ENCODE measurements at places on chromosomes 5 and 9.

DNA sequence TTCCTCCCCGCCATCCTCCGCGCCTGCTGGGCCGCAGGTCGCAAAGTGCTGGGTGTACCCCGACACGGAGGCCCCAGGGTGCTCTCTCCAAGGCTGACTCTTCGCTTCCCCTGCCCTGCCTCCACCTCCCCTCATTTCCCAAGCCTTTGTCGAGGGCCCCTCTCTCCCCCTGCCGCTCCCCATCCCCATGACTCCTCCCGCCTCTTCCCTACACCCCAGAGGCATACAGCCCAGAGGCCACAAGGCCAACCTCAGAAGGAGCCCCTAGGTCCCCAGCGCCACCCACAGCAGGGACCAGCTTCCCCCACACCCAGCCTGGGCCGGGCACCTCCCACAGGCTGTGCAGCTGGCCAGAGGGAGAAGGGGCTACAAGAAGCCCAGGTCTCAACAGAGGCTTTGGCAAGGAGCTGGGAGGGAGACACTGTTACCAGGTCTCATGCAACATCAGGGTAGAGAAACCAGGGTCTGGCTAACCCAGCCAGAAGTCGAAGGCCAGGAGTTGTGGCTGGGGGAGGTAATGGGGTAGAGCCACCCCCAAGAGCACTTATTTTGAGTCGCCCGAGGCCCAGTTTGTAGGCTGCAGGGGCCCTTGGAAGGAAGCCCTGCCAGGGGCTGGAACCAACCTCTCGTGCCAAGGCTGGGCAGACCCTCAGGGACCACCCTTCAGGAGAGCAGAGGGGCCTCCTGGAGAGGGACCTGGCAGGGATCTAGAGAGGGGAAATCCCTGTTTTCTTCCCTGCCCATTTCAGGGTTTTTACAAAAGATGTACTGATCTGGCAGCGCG, 24.5 kb upstream of the SARDH start:
- H3K27me3 ChIP-seq: no peaks in the 10 kb centered on the region
- no peak overlapping the region for H3K27ac ChIP-seq
- peaks cover 7% of the 10 kb centered on the region for H3K36me3 ChIP-seq
- no peak overlapping the region for H3K4me3 ChIP-seq

DNA sequence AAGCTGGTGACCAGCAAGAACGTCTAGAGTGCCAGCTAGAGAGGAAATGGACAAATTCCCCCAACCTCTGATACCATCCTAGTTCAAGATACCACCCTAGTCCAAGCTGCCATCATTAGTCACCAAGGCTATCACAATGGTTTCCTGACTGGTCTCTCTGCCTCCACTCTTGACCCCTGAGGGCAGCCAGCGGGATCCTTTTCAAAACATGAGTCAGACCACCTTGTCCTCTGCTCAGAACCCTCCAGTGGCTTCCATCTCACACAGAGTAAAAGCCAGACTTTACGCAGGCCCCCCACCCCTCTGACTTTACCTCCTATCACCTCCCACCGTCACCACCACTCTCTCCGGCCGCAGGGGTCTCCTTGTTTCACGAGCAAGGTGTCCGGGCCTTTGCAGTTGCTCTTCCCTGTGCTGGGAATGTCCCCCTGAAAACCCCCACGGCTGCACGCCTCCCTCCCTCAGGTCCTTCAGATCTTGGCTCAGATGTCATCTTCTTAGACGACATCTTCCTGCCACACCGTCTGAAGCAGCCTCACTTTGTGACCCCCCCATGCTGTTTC, 42.2 kb upstream of the FBXW11 start:
- no peaks in the 10 kb centered on the region for H3K4me1 ChIP-seq
- no peak for DNase-seq
- no peak overlapping the region for H3K4me3 ChIP-seq
- H3K36me3 ChIP-seq: peaks cover 83% of the 10 kb centered on the region
- no peaks in the 10 kb centered on the region for H3K27me3 ChIP-seq

- H3K36me3 ChIP-seq: no peaks in the 10 kb centered on the region
- peaks cover 10% of the 10 kb centered on the region for H3K27me3 ChIP-seq
- no peak overlapping the region for H3K4me3 ChIP-seq
- no peaks in the 10 kb centered on the region for H3K4me1 ChIP-seq
- DNase-seq: no peak
These were observed 30.3 kb downstream of the LHFPL2 start for GRCh38 chr5:78618303-78618702.

DNA sequence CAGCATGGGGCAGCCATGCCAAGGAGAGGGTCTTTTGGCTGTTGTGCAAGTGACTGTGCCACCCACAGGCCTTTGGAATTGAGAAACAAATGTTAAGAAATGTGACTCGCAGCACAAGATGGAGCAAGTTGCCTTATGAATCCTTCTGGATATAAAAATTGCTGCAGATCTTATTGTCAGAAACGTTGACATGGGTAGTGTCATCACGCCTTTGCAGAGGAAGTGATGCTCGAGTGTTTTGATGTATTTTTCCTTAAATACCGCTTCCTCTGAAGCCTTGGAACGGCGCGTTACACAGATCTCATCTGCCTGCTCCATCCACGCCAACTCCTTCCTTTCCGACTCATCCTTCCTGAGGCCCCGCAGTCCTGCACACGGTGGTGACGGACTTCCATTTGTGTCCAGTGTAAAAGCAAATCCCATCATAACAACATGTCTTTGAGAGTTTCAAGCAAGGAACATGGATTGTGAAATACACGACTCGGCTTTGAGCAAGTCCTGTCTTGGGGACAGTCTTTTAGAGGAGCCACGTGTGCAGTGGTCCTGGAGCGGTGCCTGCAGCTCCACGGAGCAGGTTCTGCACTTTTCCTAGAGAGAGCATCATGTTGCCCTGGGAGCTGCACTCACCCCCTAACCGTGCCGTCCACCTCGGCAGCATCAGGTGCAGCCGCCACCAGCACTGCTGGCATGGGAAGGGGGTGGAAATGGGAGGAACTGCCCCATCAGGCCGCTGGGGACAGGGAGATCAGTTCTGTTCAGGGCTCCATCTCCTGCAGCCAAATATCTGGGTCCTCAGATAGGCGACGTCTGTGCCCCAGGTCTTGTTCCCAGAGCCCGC, 15.1 kb downstream of the ROPN1L start:
- H3K27me3 ChIP-seq: no peaks in the 10 kb centered on the region
- peaks cover 14% of the 10 kb centered on the region for H3K4me1 ChIP-seq
- no peak for DNase-seq
- no peak overlapping the region for H3K27ac ChIP-seq
- H3K4me3 ChIP-seq: no peak overlapping the region

DNA sequence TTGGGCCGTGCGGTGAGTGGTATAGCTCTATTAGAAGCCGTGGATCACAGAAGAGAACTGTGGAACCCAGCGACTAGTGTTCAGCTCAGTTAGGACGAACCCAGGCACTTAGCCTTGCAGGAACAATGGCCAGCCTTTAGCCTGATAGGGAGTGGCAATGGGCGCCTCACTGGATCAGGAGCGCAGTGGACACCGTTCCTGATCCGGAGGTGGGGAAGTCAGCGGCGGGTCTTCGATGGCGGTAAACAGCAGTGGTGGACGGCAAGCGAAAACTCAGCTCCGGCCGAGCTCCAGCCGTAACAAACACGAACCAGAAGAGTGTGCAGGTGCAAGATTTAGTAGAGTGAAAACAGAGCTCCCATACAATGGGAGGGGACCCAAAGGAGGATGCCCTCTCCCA, 340.0 kb downstream of the TLE4 start:
- no peak for DNase-seq
- H3K27me3 ChIP-seq: no peaks in the 10 kb centered on the region
- no peaks in the 10 kb centered on the region for H3K36me3 ChIP-seq
- H3K27ac ChIP-seq: no peak overlapping the region
- no peaks in the 10 kb centered on the region for H3K4me1 ChIP-seq

GRCh38 chr9:136331030-136331429, 3.7 kb downstream of the GPSM1 start:
- no peak overlapping the region for H3K4me3 ChIP-seq
- H3K27me3 ChIP-seq: no peaks in the 10 kb centered on the region
- peaks cover 39% of the 10 kb centered on the region for H3K36me3 ChIP-seq
- H3K4me1 ChIP-seq: no peaks in the 10 kb centered on the region
- peak overlapping the region; percentile 85 for H3K27ac ChIP-seq
- DNase-seq: no peak

- H3K4me1 ChIP-seq: peaks cover 11% of the 10 kb centered on the region
- H3K27ac ChIP-seq: no peak overlapping the region
- H3K27me3 ChIP-seq: no peaks in the 10 kb centered on the region
- no peaks in the 10 kb centered on the region for H3K36me3 ChIP-seq
- DNase-seq: no peak
These were observed 184.5 kb downstream of the DENND1A start for GRCh38 chr9:123745451-123745850.

GRCh38 chr5:10364186-10364689, 10.7 kb downstream of the MARCHF6 start:
- H3K27me3 ChIP-seq: no peaks in the 10 kb centered on the region
- H3K4me1 ChIP-seq: peaks cover 12% of the 10 kb centered on the region
- no peak overlapping the region for H3K27ac ChIP-seq
- H3K36me3 ChIP-seq: peaks cover 2% of the 10 kb centered on the region

DNA sequence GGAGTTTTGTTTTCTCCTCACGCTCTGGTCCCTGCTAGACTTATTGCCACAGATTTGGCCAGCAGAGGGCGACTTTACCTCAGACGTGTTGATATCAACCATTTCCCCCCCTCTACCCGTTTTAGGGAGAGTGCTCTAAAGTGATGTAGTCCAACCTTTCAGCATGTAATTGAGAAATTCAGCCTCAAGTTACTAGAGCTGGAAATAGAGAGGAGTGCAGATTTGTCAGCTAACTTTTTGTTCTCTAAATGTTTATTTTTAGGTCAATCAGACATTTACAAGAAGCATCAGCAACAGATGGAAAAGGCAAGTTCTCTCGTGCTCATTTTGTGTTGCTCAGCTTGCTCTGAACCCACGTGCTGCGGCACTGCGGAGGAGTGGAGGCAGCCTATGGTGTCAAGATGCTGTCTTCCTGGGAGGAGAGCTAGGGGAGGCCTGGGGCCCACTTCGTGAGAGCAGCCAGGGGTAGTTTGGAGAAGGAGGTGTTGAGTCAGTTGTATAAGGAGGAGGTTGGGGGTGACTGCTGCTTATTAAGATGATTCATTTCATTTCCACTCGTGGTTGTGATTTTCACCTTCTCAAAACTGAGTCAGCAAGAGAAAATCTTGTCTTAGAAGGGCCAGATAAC, 53.6 kb downstream of the GPR107 start:
- no peaks in the 10 kb centered on the region for H3K27me3 ChIP-seq
- no peak overlapping the region for H3K4me3 ChIP-seq
- peaks cover 27% of the 10 kb centered on the region for H3K36me3 ChIP-seq
- peak; percentile 83 for DNase-seq

- no peaks in the 10 kb centered on the region for H3K36me3 ChIP-seq
- no peaks in the 10 kb centered on the region for H3K4me1 ChIP-seq
- no peaks in the 10 kb centered on the region for H3K27me3 ChIP-seq
- peak overlapping the region; percentile 4 for H3K4me3 ChIP-seq
- DNase-seq: no peak
These were observed 760.9 kb upstream of the WWC1 start for GRCh38 chr5:167530548-167530947.

GRCh38 chr5:56746553-56747339, 68.6 kb upstream of the MAP3K1 start:
- H3K36me3 ChIP-seq: no peaks in the 10 kb centered on the region
- H3K4me3 ChIP-seq: no peak overlapping the region
- no peaks in the 10 kb centered on the region for H3K27me3 ChIP-seq
- no peaks in the 10 kb centered on the region for H3K4me1 ChIP-seq

GRCh38 chr9:76322810-76323209, 71.4 kb downstream of the RFK start:
- H3K27ac ChIP-seq: no peak overlapping the region
- no peak overlapping the region for H3K4me3 ChIP-seq
- H3K36me3 ChIP-seq: no peaks in the 10 kb centered on the region
- peaks cover 20% of the 10 kb centered on the region for H3K4me1 ChIP-seq
- H3K27me3 ChIP-seq: no peaks in the 10 kb centered on the region

GRCh38 chr9:114016629-114017423, 61.3 kb downstream of the AMBP start:
- H3K4me1 ChIP-seq: no peaks in the 10 kb centered on the region
- DNase-seq: no peak
- no peaks in the 10 kb centered on the region for H3K27me3 ChIP-seq
- no peak overlapping the region for H3K4me3 ChIP-seq

DNA sequence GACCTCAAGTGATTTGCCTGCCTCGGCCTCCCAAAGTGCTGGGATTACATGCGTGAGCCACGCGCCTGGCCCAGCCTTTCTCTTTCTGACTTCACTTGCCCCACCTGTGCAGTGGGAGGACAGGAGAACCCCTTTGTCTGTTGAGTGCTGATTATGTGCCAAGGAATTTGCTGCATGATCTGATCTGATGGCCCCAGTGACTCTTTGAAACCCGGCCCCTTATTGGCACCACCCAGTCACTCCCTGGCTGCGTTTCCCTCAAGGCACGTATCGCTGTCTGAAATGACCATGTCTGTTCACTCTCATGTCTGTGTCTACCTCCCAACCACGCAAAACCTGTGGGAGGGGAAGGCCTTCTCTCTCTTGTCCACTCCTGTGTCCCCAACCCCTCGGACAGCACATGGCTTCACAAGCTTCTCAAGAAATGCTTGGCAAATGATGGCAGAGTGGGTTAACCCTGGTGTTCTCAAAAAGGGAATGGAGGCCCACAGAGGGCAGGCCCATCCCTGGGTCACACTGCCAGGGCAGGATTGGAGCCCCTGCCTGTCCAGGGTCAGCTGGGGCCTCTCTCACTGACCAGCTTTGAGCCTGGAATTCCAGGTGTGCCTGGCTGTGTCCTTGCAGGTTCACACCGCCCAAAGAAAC, 21.9 kb downstream of the NEK6 start:
- H3K4me1 ChIP-seq: peaks cover 90% of the 10 kb centered on the region
- no peak for DNase-seq
- peak overlapping the region; percentile 11 for H3K27ac ChIP-seq
- no peak overlapping the region for H3K4me3 ChIP-seq
- H3K27me3 ChIP-seq: no peaks in the 10 kb centered on the region
- H3K36me3 ChIP-seq: no peaks in the 10 kb centered on the region

GRCh38 chr5:135246923-135247795, 151.9 kb downstream of the MACROH2A1 start:
- DNase-seq: peak; percentile 66
- H3K27ac ChIP-seq: no peak overlapping the region
- H3K4me1 ChIP-seq: no peaks in the 10 kb centered on the region
- H3K4me3 ChIP-seq: no peak overlapping the region
- no peaks in the 10 kb centered on the region for H3K27me3 ChIP-seq

DNA sequence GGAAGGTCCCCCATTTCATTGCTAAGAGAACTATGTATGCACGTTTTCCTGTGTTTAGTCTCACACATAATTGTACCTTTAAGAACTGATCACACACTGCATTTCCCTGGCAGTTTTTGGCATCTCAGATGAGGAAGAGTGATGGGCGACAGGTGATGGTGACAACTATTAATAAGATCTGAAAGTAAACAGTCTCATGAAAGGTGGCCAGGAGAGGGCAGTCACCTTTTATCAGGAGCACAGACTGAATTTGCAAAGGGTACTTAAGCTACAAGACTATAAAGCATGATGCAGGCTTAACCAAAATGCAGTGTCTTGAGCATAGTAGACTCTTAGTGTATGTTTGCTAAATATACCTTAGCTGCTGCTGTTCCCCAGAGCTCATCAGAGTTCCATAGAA, 91.5 kb downstream of the GHR start:
- no peaks in the 10 kb centered on the region for H3K36me3 ChIP-seq
- DNase-seq: peak; percentile 62
- no peaks in the 10 kb centered on the region for H3K27me3 ChIP-seq
- no peaks in the 10 kb centered on the region for H3K4me1 ChIP-seq

- no peak overlapping the region for H3K4me3 ChIP-seq
- no peak overlapping the region for H3K27ac ChIP-seq
- H3K36me3 ChIP-seq: peaks cover 7% of the 10 kb centered on the region
- no peaks in the 10 kb centered on the region for H3K27me3 ChIP-seq
- DNase-seq: peak; percentile 82
These were observed 76.8 kb downstream of the ZDHHC21 start for GRCh38 chr9:14616188-14616982.

- H3K4me1 ChIP-seq: no peaks in the 10 kb centered on the region
- H3K27ac ChIP-seq: no peak overlapping the region
- H3K36me3 ChIP-seq: no peaks in the 10 kb centered on the region
These were observed 1005.7 kb downstream of the DTWD2 start for GRCh38 chr5:117982691-117983090.

Data from common myeloid progenitor, CD34-positive (primary cell).